ENCODE measurements at places on chromosomes 4 and X.

DNA sequence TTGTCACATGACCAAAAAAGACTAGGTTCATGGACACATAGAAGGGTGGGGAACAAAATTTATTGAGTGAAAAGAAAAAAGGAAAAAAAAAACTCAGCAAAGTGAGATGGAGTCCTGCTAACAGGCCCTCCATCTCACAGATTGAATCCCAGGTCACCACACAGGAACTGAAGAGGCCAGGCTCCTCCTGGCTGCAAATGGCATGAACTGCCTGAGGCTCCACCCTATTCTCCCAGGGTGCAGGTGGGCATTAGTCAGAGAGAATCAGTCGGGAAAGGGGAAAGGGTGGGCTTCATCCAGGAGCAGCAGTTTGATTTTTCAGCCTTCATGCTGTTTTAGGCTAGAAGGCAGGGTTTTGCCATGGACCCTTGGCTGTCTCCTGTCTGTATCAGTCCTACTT, 128.5 kb upstream of the GRID2 start:
- no peak for DNase-seq

- DNase-seq = no peak
Observed at GRCh38 chrX:103518571-103518970, 718 bp downstream of the RAB40A start.

- DNase-seq = no peak
Observed at GRCh38 chr4:15010038-15010585, 7.8 kb downstream of the CPEB2 start.

- no peak for DNase-seq
Observed at GRCh38 chr4:149238097-149238496, 577.5 kb downstream of the IQCM start.

GRCh38 chr4:173314715-173315114, 19.4 kb downstream of the HMGB2 start:
- no peak for DNase-seq

DNA sequence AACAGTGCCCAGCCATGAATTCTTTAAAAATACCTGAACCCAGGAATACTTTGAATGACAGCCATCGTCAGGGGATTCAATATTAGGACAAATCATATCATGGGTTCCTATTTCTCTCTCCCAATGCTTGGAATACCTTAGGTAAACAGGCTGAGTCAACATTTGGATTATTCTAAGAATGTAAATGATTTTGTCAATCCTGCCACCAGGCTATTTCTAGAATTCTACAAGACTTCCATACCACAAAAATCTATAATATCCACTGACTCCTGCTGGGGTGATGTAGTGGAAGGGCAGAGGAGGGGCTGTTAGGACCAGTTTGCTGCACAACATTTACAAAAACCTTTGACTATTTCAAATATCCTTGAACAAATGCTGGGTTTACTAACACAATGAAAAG, 65.2 kb downstream of the IGFBP7 start:
- no peak for DNase-seq

GRCh38 chr4:32215277-32215676, 1495.1 kb downstream of the PCDH7 start:
- DNase-seq = no peak

GRCh38 chrX:13761606-13762414, 27.3 kb downstream of the OFD1 start:
- DNase-seq = no peak

GRCh38 chrX:10172877-10173276, 16.1 kb downstream of the CLCN4 start:
- DNase-seq = no peak

All from brain microvascular endothelial cell (primary cell).